ENCODE measurements at places on chromosomes 1 and 21.

GRCh38 chr1:41101950-41102607 is 80.6 kb upstream of the SLFNL1 start:
- DNase-seq: peak; percentile 98

DNA sequence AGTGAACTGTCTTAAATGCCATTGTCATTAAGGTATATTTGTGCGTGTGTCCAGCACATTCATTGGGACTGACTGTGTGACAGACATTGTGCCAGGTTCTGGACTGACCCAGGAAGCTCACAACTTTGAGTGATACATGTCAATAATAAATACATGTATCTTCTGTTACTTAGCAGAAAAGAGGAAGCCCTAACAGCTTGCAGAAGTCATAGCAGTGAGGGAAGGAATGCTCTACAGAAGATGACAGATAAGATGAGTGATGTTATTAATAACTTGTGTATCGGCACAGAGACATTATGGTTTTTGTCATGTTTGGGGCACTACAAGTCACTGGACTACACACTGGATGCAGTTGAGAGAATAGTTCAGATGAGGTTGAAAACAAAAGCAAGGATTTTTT is 1.2 kb upstream of the SRSF11 start:
- no peak for DNase-seq

GRCh38 chr21:27476696-27477095 is 509.8 kb upstream of the ADAMTS5 start:
- DNase-seq: peak; percentile 54

GRCh38 chr1:185355947-185356346 is 38.9 kb upstream of the IVNS1ABP start:
- DNase-seq: no peak

DNA sequence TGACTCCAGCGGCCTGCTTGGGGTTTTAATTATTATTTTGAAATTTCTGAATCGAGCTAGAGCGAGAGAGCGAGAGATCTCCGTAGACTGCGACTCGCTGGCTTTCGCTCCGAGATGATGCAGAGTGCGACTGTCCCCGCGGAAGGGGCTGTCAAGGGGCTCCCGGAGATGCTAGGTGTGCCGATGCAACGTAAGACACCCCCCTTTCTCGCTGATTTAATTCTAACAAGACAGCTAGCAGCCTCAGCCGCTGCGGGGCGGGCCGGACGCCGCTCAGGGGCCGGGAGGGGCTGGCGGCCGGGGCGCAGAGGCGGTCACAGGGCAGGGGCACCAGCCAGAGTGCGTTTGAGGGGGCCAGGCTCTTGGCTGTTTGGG is 339 bp downstream of the LHX4 start:
- DNase-seq: no peak

DNA sequence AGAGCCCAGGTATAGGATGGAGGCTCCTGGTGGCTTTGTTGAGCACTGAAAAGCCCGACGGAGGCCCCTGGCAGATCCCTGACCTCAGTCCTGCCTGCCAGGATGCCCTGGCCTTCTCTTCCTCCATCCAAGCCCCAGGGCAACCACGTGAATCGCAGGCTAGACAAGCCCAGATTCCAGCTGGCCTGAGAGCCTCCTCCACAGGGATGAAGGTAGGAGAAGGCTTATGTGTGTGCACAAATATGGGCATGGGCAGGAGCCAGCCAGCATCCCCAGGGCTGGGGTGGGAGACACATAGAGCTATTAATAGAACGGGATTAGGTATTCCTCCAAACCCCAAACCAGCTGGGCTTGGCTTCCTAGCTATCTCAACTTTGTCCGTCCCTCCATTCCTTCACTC is 4.0 kb upstream of the EXTL1 start:
- peak; percentile 89 for DNase-seq

DNA sequence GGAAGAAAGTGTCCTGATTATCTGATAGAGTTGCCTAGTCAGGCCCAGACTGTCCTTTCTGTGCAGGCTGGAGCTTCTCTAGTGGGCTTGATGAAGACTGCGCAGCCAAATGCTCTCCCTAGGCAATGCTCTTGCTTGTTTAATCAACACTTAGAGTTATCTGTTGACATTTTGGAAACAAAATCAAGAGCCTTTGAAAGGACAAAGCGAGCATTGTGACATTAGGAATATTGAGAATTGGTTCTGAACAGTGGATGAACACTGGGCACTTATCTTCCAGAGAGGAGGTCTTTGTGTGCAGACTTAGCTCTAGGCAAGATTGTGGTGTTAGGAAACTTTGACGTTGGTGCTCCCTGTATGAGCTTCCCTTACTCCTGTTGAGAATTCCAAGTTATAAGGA is 94.5 kb downstream of the DNTTIP2 start:
- DNase-seq: no peak

DNA sequence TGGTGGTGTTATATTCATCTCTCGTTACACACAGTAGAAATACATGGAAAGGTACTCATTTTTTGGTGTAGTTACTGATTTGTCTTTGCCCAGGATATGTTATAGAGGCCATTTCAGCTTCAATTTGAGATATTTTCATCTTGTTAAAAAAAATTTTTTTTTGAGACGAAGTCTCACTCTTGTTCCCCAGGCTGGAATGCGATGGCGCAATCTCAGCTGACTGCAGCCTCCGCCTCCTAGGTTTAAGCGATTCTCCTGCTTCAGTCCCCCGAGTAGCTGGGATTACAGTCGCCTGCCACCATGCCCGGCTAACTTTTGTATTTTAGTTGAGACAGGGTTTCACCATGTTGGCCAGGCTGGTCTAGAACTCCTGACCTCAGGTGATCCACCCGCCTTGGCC is 19.0 kb downstream of the MORC3 start:
- DNase-seq: no peak

DNA sequence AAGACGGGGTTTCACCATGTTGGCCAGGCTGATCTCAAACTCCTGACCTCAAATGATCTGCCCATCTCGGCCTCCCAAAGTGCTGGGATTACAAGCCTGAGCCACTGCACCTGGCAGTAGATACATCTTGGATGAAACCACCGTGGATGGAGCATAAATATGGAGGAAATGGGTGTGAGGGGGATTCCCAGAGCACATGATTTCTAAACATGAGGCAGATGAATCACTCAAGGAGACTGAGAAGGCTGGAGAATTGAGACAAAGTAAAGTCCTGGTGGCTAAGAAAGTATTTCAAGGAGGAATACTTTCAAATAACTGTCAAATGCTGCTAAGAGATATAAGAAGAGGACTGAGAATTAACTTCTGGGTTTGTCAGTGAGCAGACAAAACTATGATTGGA is 5.4 kb upstream of the PGBD5 start:
- no peak for DNase-seq

DNA sequence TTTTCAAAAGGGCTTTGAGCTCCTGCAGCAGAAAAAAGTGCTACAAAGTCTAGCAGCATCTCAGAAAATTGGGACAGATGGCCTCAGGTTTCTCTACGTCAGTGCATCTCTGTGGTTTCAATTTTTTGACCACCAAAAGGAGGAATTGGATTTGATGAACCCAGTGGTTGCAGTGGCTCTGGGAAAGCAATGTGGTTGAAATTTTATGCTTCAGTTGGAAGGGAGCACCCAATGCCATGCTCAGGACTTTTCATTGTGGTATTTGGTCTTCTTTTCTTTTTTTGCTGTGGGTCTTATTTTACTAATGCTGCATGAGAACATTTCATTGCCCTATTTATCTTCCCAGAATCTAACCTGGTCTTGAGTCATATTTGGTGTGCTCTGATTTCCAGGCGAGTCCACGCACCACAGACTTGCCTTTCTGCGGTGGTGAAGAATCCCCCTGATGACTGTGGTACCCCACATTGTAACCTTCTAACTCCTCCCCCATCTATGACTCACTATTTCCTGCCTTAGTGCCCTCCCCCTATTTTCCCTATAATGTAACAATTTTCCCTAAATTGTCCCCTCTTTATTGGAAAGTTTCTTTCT is 56.7 kb downstream of the S1PR1 start:
- peak; percentile 81 for DNase-seq

DNA sequence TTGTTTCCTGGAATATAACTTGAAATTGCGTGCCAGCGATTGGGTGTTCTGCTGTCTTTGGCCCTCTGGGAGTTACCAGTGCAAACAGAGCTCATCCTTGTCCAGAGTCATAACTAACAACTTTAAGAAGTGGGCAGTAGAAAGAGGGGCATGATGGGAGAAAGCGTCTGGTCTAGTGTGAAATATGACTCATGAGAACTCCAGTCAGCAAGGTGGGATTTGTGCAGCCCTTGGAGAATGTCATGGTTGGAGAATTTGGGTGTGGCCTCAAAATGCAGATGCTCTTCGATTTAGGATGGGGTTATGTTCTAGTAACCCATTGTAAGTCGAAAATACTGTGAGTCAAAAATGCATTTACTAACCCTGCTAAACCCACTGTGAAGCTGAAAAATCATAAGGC is 12.9 kb downstream of the ATP1B1 start:
- DNase-seq: peak; percentile 63

DNA sequence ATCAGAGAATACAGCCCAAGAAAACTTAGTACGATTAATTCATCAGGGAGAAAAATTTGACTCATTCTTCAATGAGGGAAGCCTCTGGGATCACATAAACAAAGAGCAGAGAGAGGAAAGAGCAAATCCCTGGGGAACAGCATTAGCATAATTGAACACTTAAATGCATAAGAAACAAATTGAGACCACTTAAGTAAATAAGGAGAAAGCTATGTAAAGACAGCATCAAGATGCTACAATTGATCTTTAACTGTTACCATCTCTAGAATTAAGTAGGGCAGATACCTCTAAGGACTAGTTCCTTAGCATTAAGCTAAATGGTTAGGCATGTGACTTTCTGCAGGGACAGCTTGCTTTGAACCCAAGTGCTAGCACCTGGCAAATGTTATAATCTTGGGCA is 265.1 kb upstream of the NEGR1 start:
- DNase-seq: no peak

Measured in fibroblast of upper back skin (primary cell).